Subcutaneous preadipocyte (primary cell): ENCODE measurements at places on chromosomes 5 and 9. TPM values are rescaled to one million over a fixed set of nuclear protein-coding genes. Genes with fewer than 3 reads are reported as not detected.

KIF4B gene
- under 0.01 TPM in 1 of 2 replicates, not detected in the other for total RNA-seq

GLIPR2 gene
- total RNA-seq: 20.7 and 31.6 TPM in 2 replicates

PCDHGA8 gene
- total RNA-seq: 1.5 and 1.8 TPM in 2 replicates

IL11RA gene
- total RNA-seq: 6.1 and 15.1 TPM in 2 replicates

ZNF454 gene
- 0.78 and 1.8 TPM in 2 replicates for total RNA-seq

MARVELD2 gene
- under 0.01 and 2.0 TPM in 2 replicates for total RNA-seq

NAIP gene
- 2.2 and 5.1 TPM in 2 replicates for total RNA-seq

NEUROG1 gene
- not detected in 2 replicates for total RNA-seq

CTSV gene
- total RNA-seq: 0.20 TPM in 1 of 2 replicates, not detected in the other

SLC46A2 gene
- total RNA-seq: not detected in 2 replicates

PFN3 gene
- 1.1 TPM in 1 of 2 replicates, not detected in the other for total RNA-seq
